ENCODE measurements at places on chromosomes 16 and 17.
A peak's percentile ranks its signal among the peaks of the same experiment; 100 is the strongest.

- DNase-seq: no peak
- no peaks in the 10 kb centered on the region for H3K27me3 ChIP-seq
- H3K36me3 ChIP-seq: no peaks in the 10 kb centered on the region
- H3K4me3 ChIP-seq: peak overlapping the region; percentile 93
- peak overlapping the region; percentile 90 for H3K27ac ChIP-seq
Measured at GRCh38 chr17:59154292-59154720, 680 bp downstream of the SKA2 start.

DNA sequence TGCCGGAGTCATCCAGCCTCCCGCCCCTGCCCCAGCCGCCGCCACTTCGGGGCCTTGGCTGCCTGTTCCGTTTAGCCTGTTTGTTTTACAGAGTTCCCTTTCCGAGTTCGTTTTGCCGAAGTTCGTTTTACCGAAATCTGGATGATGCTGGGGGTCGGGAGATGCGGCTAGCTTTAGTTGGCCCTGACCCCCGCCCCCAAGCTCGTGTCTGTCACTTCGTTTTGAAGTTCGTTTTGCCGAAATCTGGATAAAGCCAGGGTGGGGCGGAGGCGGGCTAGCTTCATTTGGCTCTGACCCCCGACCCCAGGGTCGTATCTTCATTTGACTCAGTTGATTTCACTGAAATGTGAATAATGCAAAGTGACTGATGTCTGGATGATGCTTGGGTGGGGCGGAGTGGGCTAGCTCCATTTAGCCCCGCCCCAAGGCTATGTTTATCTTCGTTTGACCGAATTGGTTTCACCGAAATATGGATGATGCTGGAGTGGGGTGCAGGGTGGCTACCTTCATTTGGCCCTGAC lies 591 bp downstream of the PSMD7 start:
- DNase-seq: no peak
- peak overlapping the region; percentile 97 for H3K4me3 ChIP-seq
- peaks cover 31% of the 10 kb centered on the region for H3K36me3 ChIP-seq
- peaks cover 15% of the 10 kb centered on the region for H3K4me1 ChIP-seq
- H3K27ac ChIP-seq: peak overlapping the region; percentile 97

GRCh38 chr17:3794557-3795389 lies 6.2 kb downstream of the ITGAE start:
- peaks cover 14% of the 10 kb centered on the region for H3K4me1 ChIP-seq
- H3K27me3 ChIP-seq: no peaks in the 10 kb centered on the region
- no peak for DNase-seq
- no peaks in the 10 kb centered on the region for H3K36me3 ChIP-seq
- no peak overlapping the region for H3K4me3 ChIP-seq

DNA sequence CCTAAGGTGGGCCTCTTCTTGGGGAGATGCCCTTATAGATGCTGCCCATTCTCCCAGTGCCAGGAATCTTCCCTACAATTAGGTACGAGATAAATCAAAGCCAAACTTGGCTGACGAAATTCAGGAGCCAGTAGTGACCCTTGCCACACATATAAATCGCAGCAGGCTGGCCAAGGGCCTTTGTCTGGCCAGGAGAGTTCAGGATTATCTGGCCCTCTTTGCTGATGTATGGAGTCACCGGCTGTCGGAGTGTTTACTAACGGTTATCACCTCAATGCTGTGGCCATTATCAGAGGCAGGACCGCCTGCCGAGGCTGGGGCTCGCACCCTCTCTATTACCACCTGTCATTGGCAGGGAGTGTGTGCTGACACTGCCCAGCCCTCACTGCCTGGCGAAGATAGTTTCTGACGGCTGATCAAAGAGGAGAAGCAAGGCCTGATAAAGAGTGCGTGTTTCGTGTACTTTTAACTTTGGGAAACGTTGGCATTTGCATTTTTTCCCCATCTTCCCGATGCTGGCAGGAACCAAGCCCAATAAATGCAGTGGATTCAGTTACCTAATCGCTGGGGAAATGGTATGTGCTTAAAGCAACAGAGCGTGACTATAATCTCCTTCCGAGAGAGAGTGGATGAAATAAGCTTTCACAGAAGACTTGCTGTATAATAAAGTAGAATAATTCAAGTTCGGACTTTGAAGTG lies 32.8 kb upstream of the TBX2 start:
- no peak overlapping the region for H3K4me3 ChIP-seq
- no peak for DNase-seq
- H3K27me3 ChIP-seq: no peaks in the 10 kb centered on the region
- H3K36me3 ChIP-seq: no peaks in the 10 kb centered on the region
- no peak overlapping the region for H3K27ac ChIP-seq

GRCh38 chr17:1399679-1400512 lies at the start of gene YWHAE:
Gene YWHAE (minus strand): TSS chr17:1400222. CDS start chr17:1400110, 112 bp downstream.
- H3K4me3 ChIP-seq: peak within 1 kb of the TSS; percentile 99
- H3K36me3 ChIP-seq: peaks cover 2% of the 10 kb centered on the region
- H3K27ac ChIP-seq: peak within 1 kb of the TSS; percentile 93
- no peaks in the 10 kb centered on the region for H3K27me3 ChIP-seq
- DNase-seq: peak; percentile 63
- H3K4me1 ChIP-seq: peaks cover 14% of the 10 kb centered on the region
